EH (cell line): ENCODE measurements at places on chromosomes 6 and 20.

DNA sequence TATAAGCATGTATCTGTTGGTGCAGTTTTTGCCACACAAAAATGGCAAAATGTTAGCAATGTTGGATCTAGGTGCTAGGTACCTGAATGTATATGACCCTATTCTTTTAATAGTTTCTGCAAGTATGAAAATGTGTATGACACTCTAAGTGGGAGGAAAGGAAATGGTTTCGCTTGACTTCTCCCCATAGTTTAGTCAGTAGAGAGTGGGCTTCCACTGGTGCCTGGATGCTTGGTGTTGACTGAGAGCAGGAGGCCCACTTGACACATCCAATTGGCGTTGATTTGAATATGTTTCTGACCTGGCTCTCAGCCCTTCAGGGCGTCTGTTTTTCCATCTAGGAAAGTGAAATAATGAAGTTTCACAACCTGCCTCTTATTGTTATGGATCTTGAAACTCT is 41.8 kb upstream of the GABRR1 start:
- no peak for DNase-seq

DNA sequence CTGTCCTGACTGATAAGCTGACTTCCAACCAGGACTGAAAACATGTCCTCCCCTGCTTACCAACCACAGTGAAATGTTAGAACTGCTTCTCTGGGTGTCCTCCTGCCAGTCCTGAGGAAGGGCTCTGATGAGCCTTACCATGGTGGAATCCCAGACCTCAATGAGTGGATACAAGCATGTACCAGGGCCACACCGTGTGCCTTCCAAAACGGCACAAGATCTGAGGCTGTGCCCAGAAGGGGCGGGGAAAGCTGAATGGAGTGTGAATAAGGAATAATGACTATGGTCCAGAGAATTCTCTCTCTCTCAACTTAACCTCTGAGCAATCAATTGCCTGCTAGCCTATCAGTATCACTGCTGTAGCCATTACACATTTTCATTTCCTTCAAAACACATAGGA is 51.7 kb downstream of the PDE10A start:
- DNase-seq, result no peak

- no peak for DNase-seq
Observed at GRCh38 chr6:54700158-54700557, 146.4 kb upstream of the FAM83B start.

GRCh38 chr6:87608802-87609201 is 18.9 kb downstream of the ORC3 start:
- no peak for DNase-seq

DNA sequence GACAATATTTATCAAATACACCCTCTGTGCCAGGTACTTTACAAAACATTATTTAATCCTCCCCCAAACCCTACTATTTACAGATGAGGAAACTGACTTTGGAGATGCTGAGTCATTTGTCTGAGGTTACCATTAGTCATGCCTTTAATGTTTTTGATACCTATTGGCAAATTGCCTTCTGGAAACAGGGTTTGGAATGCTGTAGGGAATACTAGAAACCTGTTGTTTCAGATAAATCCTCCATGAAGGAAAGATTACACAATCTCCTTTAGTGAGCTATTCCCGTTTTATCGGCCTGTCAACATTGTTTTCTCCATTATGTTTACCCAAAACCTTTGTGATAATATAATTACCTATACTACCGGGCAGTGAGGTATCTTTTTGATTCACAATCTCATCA is 93.6 kb upstream of the ADGRF1 start:
- peak; percentile 80 for DNase-seq

GRCh38 chr6:139584599-139584998 is 210.2 kb upstream of the CITED2 start:
- no peak for DNase-seq

GRCh38 chr20:61693055-61693600 is 372.6 kb downstream of the TAF4 start:
- no peak for DNase-seq

- no peak for DNase-seq
Observed at GRCh38 chr6:5335020-5335419, 73.7 kb downstream of the FARS2 start.

GRCh38 chr20:46354920-46355654 is 46.8 kb upstream of the CDH22 start:
- no peak for DNase-seq

DNA sequence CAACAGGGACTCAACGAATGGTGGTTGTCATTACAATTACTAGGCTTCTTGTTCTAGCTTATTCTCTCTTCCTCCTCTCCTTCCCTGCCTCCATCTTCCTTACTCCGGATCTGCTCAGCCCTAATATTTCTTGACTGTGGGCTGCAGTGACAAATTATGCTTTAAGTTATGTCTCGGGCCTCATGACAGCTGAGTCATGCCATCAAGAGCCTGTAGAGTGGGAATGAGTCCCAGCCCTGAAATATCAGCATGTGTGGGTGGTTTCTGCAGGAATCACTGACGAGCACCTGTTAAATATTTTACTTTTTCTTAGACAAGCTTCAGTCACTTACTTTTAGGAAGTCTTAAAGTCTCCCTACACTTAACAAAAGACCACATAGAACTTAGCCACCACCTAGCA is 83.1 kb upstream of the CBLN4 start:
- DNase-seq, result no peak

- DNase-seq, result no peak
Observed at GRCh38 chr6:109000289-109000688, 94.4 kb downstream of the SESN1 start.

DNA sequence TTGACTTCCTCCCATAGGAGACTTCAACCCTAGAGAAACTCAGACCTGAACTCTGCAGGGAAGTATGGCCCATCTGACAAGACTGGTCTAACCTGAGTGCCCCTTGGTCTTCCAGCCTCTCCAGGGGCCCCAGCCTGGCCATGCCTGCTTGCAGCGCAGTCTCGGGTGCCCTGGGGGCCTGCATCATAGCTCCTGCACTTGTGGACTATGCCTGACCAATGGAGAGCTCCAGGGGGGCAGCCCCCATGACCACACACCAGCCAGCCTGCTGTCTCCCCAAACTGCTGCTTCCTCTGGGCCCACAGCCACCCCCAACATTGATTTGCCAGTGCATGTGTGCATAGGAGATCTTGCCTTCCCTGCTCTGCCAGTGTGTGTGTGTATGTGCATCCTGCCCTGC is 608.6 kb upstream of the MARCKS start:
- no peak for DNase-seq

DNA sequence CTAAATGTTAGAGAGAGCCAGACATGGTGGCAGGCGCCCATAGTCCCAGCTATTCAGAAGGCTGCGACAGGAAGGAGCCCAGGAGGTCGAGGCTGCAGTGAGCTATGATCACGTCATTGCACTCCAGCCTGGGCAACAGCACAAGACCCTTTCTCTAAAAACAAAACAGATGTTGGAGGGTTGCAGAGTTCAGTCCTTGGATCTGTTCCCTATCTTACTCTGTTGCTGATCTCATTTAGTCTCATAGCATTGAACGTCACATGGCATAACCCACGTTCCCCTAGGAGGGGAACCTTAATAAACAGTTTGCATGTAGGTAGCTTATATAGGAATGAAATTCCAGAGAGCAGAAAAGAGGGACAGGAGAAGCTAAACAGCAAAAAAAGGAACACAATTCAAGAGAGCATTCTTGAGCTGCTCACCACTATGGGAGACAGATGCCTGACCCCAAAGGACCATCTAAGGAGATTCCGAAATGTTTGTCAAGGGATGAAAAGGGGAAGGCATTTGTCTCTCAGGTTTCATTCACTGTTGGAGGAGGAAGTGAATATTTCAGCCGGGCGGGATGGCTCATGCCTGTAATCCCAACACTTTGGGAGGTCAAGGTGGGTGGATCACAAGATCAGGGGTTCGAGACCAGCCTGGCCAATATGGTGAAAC is 54.6 kb upstream of the PIM1 start:
- DNase-seq, result no peak

GRCh38 chr20:2246069-2246491 is 49.7 kb upstream of the TGM3 start:
- DNase-seq, result peak; percentile 21

DNA sequence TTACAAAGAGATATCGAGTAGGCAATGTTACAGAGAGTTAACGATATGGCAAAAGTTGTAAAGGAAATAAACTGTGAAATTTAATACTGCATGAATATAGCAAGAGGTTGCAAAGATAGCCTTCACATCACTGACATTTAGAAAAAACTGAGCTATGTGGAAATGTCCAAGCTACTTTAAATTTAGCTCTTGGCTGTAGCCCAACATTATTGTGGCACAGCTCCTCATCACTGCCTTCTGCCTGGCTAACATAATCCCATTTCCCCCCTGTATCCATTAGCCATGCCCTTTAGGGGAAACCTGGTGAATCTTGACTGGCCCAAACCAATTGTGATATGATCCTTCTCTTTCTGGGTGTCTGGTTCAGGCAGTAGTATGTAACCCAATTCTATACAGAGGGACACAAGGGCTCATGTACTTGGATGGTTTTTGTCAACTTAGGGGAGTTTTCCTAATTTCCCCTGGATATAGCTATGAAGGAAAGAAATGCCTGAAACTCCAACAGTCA is 115.4 kb downstream of the PFDN4 start:
- peak; percentile 59 for DNase-seq

DNA sequence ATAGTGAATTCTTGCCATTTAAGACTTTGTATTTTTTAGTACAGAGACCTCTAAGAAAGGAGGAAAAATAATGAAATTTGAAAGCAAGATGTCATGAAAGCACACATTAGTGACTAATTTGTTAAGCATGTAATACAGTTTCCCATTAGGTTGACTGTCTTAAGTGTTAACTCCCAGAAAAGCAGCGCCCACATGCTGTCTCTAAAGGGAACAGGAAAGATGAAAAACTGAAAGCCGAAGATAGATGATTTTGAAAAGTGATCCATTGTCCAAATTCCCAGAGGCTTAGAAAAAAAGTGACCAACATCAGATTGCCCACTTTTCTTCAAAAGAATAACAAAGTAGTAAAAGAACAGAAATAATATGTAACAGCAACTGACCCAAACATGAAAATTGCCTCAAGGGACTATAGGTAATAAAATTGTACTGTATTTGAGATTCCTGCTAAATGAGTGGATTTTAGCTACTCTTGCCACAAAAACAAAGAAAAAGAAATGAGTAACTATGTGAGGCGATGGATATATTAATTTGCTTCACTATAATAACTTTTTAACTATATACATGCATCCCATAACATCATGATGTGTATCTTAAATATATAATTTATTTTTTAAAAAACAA is 83.2 kb upstream of the OGFRL1 start:
- DNase-seq, result peak; percentile 81

DNA sequence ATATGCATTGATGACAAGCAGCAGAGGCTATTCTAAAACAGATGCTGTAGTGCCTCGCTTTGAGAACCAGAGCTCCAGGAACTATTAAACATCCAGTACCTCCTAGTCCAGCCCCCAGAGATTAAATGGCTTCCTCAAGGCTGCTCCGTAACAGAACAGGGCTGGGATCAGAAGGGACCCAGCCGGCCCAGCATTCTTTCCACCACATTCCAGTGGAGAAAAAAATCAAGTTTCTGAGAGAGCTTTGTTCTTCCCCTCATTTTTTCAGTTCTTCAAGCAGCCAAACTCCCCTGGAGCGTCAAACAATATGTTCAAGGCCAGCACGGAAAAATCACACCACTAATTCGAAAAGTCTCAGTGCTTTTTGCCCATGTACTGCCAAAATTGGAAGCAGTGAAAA is 5.8 kb upstream of the STMND1 start:
- peak; percentile 31 for DNase-seq

GRCh38 chr6:130020073-130020906 is 1.9 kb downstream of the L3MBTL3 start:
- peak; percentile 23 for DNase-seq

- peak; percentile 65 for DNase-seq
Observed at GRCh38 chr6:27608916-27609883, 136.3 kb upstream of the ZNF184 start.

GRCh38 chr6:1316489-1316971 is 4.6 kb downstream of the FOXQ1 start:
- peak; percentile 47 for DNase-seq

- DNase-seq, result no peak
Observed at GRCh38 chr20:698276-698675, 22.7 kb upstream of the SCRT2 start.

DNA sequence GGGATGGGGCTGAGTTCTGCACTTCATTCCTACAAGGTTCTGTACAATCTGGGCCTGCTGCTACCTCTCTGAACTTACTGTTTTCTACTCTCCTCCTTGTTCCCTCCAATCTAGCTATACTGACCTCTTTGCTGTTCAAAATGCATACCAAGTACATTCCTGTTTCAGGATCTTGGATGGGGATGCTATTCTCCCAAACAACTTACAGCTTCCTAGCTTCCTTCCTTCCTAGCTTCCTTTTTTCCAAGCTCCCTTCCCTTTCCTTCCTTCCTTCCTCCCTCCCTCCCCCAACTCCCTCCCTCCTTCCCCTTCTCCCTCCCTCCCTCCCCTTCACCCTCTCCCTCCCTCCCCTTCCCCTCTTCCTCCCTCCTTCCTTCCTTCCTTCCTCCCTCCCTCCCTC is 117.9 kb downstream of the AHI1 start:
- DNase-seq, result no peak

DNA sequence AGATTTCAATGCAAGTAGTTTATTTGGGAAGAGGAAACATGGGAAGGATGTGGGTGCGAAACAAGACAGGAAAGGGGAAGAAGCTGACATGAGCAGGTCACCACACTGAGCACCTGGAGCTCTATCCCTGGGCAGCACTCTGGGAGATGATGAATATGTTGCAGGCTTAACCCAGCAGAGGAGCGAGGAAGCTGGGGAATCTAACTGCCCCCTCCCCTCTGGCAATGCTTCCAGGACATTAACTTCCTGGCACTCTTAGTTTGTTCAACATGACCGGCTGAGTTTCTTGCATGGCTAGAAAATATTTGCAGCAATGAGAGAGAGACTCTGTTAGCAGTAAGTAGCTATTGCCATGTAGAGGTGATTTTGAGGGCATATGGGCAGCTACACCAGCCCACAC is 4.9 kb upstream of the ADA start:
- DNase-seq, result no peak

- peak; percentile 29 for DNase-seq
Observed at GRCh38 chr6:25883536-25883935, 9.5 kb upstream of the SLC17A3 start.

DNA sequence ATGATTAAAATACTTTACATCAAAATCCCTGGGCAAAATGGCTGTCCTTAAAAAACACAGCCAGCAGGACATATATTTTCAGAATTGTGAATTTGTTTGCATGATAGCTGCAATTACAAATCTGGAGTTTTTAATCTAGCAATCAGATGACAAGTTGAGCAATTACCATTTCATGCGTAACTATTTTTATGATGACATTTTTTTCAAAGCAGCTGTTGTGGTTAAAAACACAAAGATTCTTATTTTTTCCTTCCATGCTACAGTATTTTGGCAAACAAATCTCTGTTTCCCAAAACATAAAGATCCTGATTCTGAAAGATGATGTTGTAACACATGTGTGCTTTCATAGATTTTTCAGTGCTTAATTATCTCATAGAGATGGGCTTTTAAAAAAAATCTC is 90.2 kb downstream of the PHACTR1 start:
- no peak for DNase-seq
